CD4-positive, alpha-beta T cell treated with Interferon alpha-2 for 1 hour (primary cell): ENCODE measurements at places on chromosomes 6 and 20.

GRCh38 chr6:126153661-126154060, 167.3 kb downstream of the TRMT11 start:
- DNase-seq: no peak

GRCh38 chr20:44073675-44074071, 113.3 kb downstream of the JPH2 start:
- DNase-seq: no peak

GRCh38 chr6:119343167-119343566, 6.4 kb downstream of the MAN1A1 start:
- no peak for DNase-seq

DNA sequence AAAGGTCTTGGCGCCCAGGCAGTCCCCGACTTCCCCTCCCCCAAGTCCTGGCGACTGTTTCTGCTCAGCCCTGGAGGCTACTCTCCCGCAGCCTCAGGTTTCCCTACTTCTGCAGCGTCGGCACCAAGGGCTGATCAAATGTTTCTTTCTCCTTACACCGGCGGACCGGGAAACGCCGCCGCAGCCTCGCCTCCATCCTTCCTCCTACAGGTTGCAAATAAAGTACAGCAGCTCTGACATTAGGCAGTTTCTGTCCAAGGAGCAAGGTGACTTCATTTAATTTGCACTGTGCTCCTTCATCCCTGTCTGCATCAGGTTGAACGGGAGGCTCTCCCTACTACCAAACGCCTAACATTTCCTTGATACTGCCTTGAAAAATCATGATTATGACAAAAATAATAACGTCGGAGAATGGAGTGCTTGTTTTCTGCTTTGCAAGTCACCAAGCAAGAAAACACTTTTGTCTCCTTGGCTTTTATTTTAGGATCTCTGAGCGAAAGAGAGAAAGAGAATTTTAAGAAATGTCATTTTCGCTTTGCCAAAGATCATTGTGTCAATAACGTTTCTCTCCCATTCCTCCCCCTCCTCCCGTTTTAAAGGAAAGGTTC, 1.0 kb downstream of the CLIC5 start:
- DNase-seq: peak; percentile 36

- DNase-seq: no peak
Measured at GRCh38 chr6:37088897-37089296, 81.1 kb upstream of the PIM1 start.

- DNase-seq: no peak
Measured at GRCh38 chr6:137890983-137891537, 24.0 kb downstream of the TNFAIP3 start.

DNA sequence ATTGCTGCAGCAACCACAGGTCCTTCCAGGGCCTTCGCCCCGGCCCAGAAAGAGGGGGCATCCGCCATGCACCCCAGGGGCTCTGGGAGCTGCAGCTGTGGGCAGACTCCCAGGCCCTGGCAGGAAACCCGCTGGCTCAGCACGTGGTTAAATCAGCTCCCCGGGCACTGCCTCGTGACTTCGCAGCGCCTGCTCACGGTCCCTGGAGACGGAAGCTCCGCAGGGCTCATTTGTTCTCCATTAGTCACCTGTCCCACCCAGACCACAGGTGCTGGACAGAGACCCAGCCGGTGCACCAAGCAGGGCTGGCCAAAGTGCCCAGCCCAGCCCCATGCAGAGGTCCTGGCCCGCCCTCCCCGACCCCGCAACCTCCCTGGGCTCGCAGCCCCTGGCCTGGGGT, 14.7 kb downstream of the KCNQ2 start:
- DNase-seq: no peak

- no peak for DNase-seq
Measured at GRCh38 chr20:8756410-8756809, 312.5 kb upstream of the PLCB4 start.

GRCh38 chr6:27867945-27868300, 44.3 kb downstream of the OR2B2 start:
- no peak for DNase-seq

GRCh38 chr6:89035252-89036101, 45.1 kb upstream of the PNRC1 start:
- DNase-seq: peak; percentile 56

- DNase-seq: no peak
Measured at GRCh38 chr20:57908704-57909630, 199.2 kb upstream of the PMEPA1 start.

GRCh38 chr6:106529438-106529837, 99.9 kb downstream of the RTN4IP1 start:
- DNase-seq: no peak

DNA sequence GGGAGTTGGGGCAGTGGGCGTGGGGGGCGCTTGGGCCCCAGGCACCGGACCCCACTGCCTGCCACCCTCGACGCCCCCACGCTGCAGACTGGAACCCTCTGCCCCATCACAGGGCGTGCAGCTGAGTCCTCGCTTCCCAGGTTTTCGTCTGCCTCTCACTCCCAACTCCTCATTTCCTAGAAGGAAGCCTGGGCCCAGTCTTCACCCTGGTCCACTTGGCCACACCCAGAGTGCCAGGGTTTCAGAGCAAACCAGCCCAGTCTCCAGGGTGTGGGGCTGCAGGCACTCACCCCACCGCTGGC, 30.3 kb downstream of the FRMD1 start:
- DNase-seq: no peak

DNA sequence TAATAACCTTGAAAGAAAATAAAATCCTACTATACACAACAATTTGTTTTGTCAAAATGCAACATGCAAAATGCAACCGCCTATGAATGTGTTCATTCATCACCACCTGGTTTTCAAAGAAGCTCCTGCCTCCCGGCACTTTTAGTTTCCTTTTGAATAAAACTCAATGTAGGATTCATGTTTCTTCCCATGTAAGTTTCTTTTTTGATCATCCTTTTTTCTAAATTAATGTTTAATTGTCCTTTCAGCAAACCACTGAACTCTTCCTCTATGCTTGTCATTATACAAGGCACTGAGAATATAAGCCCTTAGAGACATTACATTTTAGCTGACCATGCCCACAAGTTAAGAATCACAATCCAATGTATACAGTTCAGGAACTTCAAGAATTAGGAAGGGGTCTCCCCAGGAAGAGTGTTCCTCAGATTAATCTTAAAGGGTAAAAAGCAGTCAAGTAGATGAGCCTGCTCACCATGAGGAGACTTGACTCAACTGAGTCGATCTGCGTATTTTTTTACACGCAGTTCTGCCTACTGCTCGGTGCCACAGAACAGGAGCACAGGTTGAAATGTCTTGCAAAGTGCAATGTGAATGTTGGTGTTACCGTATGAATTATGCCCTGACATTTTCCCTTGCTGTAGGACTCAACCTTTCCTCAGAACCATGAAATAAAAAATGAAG, 7.2 kb upstream of the THEMIS start:
- DNase-seq: no peak

DNA sequence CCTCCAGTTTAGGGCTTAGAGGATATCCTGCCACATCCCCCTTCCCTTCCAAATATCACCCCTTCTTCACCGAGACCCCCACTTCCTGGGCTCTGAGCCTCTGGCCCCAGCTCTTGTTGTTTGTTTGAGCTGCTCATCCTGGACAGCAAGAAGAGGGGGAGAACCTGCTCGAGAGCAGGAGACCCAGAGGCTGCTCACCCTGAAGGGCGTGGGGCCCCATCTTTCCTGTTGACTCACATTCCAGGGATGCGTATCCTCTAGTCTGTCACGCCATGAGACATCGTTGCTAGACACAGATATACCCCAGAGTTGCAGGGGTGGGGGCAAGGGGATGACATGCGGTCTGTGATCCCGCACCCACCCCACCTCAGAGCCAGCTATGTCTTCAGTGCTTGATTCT, 5.7 kb upstream of the TNXB start:
- no peak for DNase-seq

GRCh38 chr6:29216528-29216927, 45.8 kb downstream of the OR2J2 start:
- no peak for DNase-seq

DNA sequence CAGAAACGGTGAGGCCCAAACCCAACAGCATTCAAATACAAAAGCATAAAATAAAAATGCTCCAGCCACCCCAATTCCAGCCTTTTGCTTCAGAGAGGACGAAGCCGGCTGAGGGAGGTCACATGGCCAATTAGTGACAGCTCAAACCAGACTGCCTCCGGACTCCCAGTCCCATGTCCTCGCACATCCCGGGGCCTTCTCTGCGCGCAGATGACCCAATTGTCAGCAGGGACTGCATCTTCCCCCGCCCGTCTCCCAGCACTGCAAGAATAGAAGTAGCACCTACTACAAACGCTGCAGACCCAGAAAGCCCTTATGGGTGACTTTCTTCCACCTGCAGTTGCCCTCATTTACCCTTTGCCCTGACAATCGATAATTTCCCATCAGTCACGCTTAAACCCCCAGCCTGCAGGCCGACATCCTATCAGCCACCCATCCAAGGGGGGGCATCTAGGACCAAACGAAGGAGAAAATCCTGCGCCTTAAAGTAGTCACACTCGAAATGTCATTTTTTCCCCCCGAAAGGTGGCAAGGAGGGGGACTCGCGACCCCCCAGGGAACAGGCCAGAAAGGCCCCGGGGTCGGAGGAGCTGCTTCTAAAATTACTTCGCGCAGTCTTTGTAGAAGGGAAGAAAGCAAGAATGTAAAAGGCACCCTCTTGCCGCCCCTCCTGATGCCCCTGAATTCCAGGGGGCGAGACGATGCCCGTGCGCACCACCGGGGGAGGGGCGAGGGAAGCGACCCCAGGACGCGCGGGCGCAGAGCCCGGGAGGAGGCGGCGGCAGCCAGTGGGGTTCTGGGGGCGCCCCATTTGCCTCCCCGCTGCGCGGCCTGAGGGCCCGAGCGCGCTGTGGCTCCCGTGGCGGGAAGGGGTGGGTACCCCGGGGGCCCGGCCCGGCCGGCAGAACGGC, 792 bp downstream of the SLC23A2 start:
- no peak for DNase-seq

GRCh38 chr6:85421972-85422371, 27.9 kb upstream of the NT5E start:
- DNase-seq: no peak

GRCh38 chr20:15547119-15547518, 1026.1 kb downstream of the KIF16B start:
- DNase-seq: no peak
